ENCODE measurements at places on chromosomes 2 and 18.

DNA sequence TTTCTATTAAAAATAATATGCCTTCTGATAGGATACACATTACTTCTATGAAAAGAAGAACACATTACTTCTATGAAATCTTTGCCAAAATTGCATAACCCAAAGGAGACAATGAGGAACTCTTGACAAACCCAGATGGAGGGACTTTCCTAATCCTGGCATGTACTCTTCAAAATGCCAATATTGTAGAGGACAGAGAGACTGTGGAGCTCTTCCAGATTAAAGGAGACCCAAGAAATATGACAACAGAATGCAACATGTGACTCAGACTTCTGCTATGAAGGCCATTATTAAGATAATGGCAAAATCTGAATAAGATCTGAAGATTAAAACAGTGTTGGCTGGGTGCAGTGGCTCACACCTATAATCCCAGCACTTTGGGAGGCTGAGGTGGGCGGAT lies 22.2 kb downstream of the SOWAHC start:
- no peaks in the 10 kb centered on the region for H3K36me3 ChIP-seq
- no peak overlapping the region for H3K27ac ChIP-seq
- H3K27me3 ChIP-seq, result no peaks in the 10 kb centered on the region
- no peak for DNase-seq
- no peak overlapping the region for H3K4me3 ChIP-seq

DNA sequence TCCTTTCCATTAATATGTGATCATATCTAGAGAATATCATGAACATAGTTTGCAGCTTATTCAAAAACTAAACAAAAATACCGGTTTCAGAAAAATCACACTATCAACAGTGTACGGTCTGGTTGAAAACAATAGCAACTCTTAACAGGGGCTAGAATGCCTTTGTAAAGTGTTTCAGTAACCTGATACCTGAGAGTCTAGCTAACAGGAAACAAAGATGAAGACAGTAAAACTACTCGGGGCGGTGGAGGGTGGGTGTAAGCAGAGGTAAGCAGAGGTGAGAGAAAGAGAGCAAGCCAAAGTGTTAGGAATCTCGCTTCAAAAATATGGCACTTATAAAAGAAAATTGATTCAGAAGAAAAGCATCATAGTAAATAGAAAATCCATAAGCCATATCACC lies 109.0 kb upstream of the RGPD4 start:
- no peak for DNase-seq
- H3K27ac ChIP-seq, result no peak overlapping the region
- H3K36me3 ChIP-seq, result no peaks in the 10 kb centered on the region
- H3K27me3 ChIP-seq, result no peaks in the 10 kb centered on the region
- no peak overlapping the region for H3K4me3 ChIP-seq

- H3K4me1 ChIP-seq, result no peaks in the 10 kb centered on the region
- no peaks in the 10 kb centered on the region for H3K27me3 ChIP-seq
- no peak for DNase-seq
- H3K36me3 ChIP-seq, result no peaks in the 10 kb centered on the region
- no peak overlapping the region for H3K4me3 ChIP-seq
Observed at GRCh38 chr2:140526575-140526974, 1604.2 kb downstream of the LRP1B start.

DNA sequence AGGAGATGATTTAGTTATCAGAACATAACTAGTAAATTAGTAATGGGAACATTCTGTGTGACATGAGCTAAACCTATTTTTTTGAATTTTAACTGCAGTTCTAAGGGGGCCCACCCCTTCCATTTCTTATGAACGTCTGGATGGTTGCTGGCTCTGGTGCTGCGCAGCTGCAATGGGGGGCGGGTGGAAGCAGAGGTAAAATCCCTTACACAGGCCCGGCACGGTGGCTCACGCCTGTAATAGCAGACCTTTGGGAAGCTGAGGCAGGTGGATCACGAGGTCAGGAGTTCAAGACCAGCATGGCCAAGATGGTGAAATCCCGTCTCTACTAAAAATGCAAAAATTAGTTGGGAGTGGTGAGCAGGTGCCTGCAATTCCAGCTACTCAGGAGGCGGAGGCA lies 151.5 kb downstream of the GALR1 start:
- H3K27ac ChIP-seq, result no peak overlapping the region
- H3K36me3 ChIP-seq, result no peaks in the 10 kb centered on the region
- DNase-seq, result no peak
- H3K27me3 ChIP-seq, result no peaks in the 10 kb centered on the region
- H3K4me3 ChIP-seq, result no peak overlapping the region

DNA sequence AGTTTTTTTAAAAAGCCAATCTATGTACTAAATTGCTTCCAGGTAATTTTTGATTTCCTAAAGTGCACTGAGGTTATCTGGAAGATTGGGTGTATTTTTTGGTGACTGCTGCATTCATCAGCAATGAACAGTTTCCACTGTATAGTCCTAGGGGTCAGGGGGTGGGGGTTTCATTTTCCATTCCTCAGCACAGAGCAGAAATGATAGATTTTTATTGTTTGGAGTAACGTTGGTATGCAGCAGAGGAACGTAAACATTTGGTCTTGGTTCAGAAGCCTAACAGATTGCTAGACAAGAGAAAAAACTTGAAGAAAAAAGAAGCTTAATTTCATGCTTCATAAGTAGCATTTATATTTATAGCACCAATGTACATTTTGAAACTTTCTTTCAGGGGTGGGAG lies 54.9 kb downstream of the ZCCHC2 start:
- H3K27me3 ChIP-seq, result no peaks in the 10 kb centered on the region
- peaks cover 31% of the 10 kb centered on the region for H3K36me3 ChIP-seq
- DNase-seq, result no peak
- no peak overlapping the region for H3K27ac ChIP-seq

Data from CD4-positive, alpha-beta memory T cell (primary cell).